Fibroblast of skin of right quadriceps (primary cell): ENCODE measurements at places on chromosomes 12 and 14.

DNA sequence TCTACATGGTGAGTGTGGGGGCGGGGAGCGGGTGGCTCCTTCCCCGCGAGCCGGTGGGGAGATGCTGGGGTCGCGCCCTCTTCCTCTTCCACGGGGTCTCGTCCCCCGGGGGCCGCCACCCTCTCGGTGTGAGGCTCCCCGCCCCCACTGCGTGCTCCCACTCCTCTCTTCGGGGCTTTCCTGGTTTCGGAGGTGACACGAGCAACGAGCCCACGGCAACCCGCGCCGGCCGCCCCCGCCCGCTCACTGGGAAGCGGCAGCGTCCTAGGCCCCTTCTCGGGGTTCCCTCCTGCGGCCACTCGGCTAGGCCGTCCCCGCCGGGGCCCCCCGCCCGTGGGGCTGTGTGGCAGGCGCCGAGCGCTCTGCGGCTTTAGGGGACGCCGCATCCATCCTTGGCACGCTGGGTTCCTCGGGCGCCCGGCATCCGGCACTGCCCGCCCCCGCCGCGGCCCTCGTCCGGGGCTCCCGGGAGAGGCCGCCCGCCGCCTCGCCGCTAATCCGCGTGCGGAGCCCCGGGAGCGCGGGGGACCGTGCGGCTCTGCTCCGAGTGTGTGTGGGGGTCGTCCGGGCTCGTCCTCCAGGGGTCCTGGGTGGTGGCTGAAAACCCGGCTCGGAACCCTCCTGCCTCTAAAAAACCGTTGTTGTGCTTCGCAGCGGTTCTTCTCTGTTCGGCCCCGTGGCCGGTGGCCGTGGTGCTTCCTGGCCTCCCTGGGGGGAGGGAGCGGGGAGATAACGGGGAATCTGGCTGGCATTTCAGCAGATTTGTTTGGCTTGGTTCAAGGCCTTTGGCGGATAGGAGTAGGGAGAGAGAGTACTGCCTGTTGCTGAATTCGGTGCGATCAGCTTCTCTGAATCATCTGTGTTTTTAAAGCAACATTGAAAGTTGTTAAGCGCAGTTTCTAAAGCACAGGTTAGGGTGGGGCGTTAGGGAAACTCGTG lies 1.0 kb downstream of the PCNX1 start:
- DNase-seq = peak; percentile 49

- DNase-seq = no peak
Observed at GRCh38 chr14:74049876-74050495, 30.8 kb downstream of the BBOF1 start.

GRCh38 chr14:102872020-102872419 lies 50.4 kb upstream of the AMN start:
- no peak for DNase-seq

- peak; percentile 96 for DNase-seq
Observed at GRCh38 chr14:56339855-56340701, 221.9 kb downstream of the PELI2 start.

GRCh38 chr12:4014444-4014843 lies 141.2 kb upstream of the PARP11 start:
- DNase-seq = no peak

- peak; percentile 1 for DNase-seq
Observed at GRCh38 chr14:72024043-72024407, 91.8 kb downstream of the RGS6 start.

DNA sequence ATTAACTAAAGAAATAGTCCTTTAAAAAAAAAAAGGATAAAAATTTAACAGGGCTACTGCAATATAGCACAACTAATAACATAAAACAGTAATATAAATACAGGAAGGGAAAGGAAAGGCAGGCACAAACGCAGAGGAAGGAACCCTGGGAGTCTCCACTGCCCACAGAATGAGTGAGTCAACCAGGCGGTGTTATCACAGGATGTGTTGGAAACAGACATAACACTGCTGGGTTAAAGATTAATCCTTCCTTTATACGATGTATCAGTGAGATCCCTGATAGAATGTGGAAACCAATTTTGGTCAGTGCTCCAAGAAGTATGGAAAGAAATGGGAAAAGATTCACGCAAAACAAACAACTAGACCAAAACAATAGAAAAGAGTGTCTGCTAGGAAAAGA lies 47.9 kb downstream of the FGD6 start:
- peak; percentile 72 for DNase-seq

DNA sequence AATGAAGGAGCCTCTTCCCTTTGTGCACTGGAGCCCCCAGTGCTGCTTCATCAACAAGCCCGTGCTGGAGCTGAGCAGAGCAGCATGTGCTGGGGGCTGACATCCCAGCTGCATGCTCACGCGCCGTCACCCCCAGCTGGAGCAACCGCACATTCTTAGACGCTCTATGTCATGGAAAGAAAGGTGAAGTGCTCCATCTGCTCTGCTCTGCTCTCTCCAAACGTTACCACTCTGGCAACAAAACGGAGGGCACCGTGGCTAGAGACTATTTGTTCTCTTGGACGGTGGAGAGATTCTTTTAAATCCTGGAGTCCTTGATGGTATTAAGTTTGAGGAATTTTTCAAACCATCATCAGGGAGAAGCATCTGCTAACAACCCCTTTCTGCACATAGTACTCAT lies 208.4 kb downstream of the C12orf75 start:
- DNase-seq = peak; percentile 81

GRCh38 chr12:71008616-71009015 lies 88.1 kb upstream of the PTPRR start:
- DNase-seq = no peak

DNA sequence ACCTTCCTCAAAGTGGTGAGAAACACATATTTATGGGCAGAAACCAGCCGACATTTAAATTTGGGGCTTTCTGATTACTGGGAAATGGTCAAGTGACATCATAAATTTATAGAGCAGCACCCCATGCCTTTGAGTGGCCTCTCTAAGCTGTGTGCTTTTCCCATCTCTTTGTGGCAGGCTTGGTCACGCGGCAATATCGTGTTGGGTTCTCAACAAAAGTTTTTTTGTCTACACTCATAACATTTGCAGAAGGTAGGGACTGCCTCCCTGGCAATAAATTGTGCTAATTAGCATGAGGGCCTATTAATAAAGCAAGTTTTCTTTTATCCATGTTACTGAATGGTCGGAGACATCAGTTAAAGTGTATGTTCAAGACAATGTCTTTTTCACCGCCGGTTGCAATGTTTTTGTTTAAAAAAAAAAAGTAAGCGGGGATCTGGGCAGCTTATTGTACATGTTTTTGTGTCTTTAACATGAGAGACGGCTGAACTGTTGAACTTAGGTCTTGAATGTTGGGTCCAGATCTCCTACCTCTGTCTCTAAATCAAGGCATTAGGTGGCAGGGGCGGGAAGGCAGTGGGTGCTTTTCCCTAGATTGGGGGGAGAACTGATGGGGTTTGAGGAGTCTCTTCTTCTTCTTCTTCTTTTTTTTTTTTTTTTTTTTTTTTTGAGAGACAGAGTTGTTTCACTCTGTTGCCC lies 193.3 kb downstream of the PHETA1 start:
- no peak for DNase-seq

GRCh38 chr12:104636496-104636895 lies 179.7 kb downstream of the CHST11 start:
- DNase-seq = no peak

DNA sequence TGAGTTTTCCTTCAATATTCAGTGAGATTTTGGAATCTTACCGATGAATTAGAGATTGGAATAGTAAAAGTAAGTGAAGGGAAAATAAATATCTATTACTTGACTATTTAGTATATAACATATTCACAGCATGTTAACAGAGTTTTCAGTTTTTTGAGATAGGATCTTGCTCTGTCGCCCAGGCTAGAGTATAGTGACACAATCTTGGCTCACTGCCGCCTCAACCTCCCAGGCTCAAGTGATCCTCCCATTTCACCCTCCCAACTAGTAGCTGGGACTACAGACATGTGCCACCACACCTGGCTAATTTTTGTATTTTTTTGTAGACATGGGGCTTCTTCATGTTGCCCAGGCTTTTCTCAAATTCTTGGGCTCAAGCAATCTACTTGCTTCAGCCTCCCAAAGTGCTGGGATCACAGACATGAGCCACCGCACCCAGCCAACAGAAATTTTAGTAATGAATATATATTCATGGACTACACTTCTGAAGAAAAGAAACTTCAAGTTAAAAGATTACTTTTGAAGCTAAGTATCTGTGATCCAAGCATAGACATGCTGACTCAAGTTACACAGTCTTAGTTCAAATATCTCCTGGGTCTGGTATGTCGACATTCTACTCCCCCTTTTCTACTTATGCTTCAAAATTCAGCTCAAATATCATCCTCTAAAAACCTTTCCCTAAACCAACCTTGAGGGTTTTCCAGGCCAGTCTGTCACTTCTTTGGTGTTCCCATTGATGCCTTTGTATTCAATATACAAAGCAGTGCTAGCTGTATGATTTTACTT lies 13.8 kb downstream of the UBE2N start:
- DNase-seq = peak; percentile 48

- no peak for DNase-seq
Observed at GRCh38 chr14:71932229-71932981, at the start of gene RGS6. Gene RGS6 (plus strand): TSS chr14:71932429.

GRCh38 chr14:22163051-22163450 lies 426.0 kb downstream of the DAD1 start:
- DNase-seq = no peak

DNA sequence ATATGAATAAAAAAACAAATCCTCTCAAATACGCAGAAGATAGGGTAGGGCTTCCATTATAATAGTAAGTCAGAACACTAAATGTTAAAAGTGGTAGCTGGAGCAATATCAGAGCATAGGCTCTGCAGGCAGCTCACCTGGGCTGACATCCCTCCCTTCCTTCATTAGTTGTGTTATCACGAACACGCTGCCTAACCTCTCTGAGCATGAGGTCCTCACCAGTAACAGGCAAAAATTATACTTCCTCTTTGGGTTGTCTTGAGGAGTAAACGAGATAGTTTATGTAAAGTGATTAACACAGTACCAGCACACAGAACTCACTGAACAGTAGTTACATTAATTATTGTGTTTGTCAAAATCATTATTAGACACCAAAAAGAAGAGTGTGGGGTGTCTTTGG lies 154.3 kb downstream of the STXBP6 start:
- no peak for DNase-seq

DNA sequence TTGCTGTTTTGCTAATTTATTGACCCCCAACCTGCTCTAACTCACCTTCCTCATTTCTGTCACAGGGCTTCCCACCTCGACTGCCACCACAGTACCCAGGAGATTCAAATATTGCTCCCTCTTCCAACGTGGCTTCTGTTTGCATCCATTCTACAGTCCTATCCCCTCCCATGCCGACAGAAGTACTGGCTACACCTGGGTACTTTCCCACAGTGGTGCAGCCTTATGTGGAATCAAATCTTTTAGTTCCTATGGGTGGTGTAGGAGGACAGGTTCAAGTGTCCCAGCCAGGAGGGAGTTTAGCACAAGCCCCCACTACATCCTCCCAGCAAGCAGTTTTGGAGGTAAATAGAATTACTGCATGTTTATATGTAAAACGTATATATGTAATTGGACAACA lies 68.8 kb downstream of the RAD52 start:
- no peak for DNase-seq

DNA sequence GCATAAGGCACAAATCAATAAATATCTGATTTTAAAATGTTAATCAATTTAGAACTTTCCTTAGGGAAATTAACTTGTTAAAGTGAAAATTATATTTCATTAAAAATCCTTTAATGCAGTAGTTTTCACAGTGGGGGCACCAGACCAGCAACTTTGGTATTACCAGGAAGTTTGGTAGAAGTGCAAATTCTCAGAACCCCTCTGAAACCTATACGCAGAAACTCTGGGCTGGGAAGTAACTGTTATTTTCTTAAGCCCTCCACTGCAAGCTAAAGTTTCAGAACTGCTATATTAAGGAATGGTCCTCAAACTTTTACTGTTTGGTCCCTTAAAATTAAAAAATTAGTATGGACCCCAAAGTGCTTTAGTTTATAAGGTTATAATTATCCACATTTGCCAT lies 35.7 kb downstream of the GNPTAB start:
- DNase-seq = no peak

GRCh38 chr12:34400411-34400881 lies 378.1 kb downstream of the ALG10 start:
- no peak for DNase-seq

DNA sequence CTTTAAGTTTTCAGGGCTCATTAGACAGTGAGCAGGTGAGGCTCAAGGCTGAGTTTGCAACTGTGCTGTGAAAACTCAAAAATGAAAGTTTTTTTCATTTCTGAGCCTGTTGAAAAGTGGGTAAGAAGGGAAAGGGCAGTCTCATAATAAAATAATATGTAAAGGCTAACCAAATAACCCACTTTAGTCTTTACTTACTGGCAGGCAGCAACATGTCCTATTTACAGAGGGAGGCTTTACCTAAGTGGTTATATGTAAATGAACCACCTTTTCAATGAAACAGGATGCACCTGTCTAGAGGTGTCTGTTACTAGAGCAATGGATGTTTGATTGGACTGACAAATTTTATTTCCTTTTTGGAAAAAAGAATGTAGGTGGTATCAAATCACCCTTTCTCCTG lies 158.0 kb downstream of the ETV6 start:
- DNase-seq = no peak

DNA sequence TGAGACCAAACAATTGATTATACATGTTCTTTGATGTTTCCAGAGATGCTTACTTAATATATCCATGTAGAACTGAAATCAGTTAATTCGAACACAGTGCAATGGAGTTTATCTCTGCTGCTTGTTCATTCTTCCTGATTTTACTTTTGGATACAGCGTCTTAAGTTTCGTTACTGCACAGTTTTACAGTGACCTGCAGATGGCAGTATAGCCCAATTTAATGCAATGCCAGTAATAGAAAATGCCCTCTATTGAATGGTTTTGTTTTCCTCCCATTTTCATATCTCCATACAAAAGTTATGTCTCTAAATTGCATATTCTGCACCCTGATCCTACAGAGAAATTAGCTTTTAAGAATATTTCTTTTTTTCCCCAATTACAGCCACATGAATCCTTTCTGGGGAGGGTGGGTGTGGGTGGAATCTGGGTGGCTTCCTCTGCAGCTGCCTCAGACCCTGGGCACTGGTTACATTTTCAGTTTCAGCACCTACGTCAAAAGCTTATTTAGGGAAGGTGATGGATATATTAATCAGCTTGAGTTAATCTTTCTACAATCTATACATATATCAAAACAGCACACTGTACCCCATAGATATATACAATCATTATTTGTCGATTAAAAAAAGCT lies 101.1 kb upstream of the DCD start:
- peak; percentile 27 for DNase-seq

GRCh38 chr12:38544330-38545066 lies 227.9 kb downstream of the ALG10B start:
- no peak for DNase-seq

DNA sequence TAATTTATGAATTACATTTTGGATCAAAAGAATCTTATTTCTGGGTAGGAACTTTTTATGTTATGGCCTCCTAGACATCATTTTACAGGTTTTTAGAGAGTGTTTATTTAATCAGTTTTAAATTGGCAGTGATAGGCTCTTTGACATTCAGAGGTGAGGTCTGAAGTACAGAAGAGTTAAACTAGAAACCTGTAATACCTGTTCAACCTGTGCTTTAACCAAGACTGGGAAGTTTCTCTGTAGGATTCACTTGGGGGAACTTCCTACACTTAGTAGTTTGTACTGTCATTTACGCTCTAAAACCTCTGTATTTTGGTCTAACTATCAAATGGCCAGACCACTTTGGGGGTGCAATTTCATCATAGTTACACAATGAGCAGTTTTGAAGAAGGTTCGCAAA lies 35.9 kb downstream of the PLEKHA5 start:
- DNase-seq = no peak
